Activated T-helper 9 cell treated with anti-CD3 and anti-CD28 coated beads, Interleukin-2, amount 50 U/mL, for 16 hours (primary cell): ENCODE measurements at places on chromosomes 13 and 19.

- no peak for DNase-seq
Measured at GRCh38 chr13:113288880-113289279, 8.2 kb upstream of the LAMP1 start.

GRCh38 chr19:11296264-11296663, 304 bp downstream of the TSPAN16 start:
- no peak for DNase-seq

- no peak for DNase-seq
Measured at GRCh38 chr19:8681345-8682029, 17.1 kb downstream of the ACTL9 start.

GRCh38 chr19:15180451-15181390, 20.1 kb downstream of the NOTCH3 start:
- DNase-seq, result no peak

DNA sequence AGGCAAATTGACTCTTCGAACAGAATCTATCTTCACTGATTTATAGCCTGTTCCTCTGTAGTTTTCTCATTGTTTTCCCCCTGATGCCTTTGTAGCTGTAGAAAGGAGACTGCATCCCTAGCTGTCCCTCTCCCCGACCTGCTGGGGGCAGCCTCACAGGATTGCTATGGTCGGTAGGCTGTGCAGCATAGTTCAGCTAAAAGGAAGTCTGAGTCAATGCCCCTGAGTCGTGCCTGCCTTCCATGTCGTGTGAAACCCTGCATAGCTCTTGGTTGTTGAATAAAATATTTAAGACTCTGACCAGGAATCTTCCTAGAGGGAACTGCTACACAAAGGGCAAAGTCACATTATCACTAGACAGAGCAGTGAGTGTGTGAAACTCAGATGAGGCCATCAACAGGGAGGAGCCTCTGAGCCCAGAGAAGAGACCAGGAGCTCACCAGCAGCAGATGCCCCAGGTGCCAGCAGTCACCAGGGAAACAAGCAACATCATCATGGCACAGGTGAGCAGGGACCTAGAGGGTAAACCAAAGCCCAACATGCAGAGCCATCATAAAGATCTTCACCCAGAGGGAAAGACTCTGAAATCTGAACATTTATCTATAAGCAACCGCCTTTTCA, 108.4 kb upstream of the NBEA start:
- no peak for DNase-seq
